ENCODE measurements at places on chromosomes 11 and 22.

- no peak for DNase-seq
Measured at GRCh38 chr11:112249871-112250610, 10.6 kb downstream of the PLET1 start.

- DNase-seq, result no peak
Measured at GRCh38 chr11:34114471-34114870, 9.0 kb downstream of the NAT10 start.

GRCh38 chr11:120792306-120792705, 231.6 kb upstream of the TBCEL start:
- DNase-seq, result no peak

DNA sequence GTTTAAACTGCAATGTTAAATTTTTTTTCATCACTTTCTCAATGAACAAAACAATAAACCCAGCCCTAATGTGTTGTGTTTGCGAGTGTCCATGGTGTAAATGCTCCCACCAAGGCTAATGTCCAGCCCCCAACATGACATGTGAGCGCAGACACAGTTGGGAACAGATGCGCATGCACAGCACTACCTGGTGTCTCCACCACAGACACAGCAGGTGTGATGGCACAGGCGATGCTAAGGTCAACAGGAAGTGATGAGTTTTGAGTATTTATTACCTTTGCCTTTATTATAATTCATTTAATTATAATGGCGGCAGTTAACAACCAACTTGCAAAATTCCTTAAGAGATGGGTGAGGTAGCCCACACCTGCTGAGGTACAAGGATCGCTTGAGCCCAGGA, 42.9 kb downstream of the MICAL3 start:
- no peak for DNase-seq

DNA sequence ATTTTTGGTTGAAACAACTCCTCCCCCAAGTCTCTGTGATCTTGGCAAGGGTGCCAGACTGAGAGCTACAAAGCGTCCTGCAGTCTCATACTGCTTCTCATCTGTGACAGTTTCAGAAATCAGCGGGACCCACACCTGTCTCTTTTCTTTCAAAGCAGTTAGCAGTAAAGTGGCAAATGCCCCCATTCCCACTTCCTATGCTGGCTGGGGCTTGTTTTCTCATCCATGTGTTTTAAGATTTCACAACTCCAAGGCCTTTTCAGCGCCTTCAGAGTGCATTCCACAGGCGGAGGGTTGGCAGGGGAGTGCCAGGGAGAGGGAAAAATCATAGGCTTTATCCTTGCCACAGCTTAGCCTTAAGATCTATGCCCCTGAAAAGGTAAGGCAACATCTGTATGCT, 493.5 kb downstream of the OPCML start:
- DNase-seq, result no peak

DNA sequence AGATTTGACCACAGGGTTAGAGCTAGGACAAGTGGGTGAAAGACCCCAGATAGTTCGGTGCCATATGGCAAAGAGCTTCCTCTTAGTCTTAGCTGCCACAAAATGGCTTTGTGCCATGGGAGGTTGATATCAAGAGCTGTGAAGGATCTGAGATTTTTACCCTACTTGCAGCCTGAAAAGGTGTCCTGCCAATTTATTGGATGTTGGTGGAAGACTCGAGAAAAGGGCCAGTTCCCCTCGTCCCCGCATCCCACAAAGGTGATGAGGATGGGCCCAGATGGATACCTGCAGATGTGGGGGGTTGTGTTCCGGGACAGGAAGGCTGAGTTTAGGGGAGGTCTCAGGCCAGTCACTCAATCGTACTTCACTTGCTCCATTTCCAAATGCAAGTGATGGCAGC, 27.2 kb downstream of the YDJC start:
- DNase-seq, result no peak

DNA sequence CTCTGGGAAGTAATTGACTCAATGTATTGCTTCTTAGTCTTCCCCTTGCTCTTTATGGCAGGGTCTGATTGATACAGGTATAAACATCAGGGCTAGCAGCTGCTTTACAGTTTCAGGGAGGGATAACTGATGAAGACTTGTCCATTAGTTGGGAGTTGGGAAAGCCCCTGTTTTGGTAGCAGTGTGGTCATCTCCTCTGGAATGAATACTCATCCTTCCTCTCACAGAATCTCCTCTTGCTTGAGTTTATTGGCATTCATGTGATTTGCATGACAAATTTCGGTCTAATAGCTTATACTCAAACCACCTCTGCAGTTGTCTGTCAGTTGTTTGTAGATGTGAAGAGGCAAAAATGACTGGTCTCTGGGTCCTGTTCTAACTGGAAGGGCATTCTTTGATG, 79.7 kb downstream of the FAT3 start:
- DNase-seq, result no peak

DNA sequence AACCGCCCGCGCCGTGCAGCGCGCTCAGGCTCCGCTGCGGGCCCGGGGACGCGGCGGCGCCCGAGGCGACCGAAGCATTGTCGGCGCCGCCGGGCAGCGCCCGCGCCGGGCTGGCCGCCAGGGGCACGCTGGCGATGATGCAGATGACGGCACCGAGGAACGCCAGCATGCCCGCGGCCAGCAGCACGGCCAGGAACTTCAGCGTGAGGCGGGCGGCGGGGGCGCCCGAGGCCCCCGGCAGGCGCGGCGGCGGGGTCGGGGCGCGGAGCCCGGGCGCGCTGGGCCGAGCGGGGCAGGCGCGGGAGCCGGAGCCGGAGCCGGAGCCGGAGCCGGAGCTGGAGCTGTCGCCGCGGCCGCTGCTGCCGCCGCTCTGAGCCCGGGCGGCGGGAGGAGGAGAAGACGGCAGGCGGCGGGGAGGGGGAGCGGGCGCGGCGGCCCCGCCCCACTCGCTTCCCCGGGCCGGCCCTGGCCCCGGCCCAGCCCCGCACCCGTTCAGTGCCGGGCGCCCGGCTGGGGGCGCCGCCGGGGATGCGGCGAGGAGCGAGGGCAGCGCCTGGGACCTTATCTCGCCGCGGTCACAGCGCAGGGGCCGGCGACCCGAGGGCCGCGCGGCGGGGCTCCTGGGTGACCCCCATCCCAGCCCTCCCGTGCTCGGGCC, at the start of gene NPTXR:
Gene NPTXR, minus strand, starts transcription at position 372 of the 658 bp plus-strand sequence.
- DNase-seq, result peak; percentile 83

DNA sequence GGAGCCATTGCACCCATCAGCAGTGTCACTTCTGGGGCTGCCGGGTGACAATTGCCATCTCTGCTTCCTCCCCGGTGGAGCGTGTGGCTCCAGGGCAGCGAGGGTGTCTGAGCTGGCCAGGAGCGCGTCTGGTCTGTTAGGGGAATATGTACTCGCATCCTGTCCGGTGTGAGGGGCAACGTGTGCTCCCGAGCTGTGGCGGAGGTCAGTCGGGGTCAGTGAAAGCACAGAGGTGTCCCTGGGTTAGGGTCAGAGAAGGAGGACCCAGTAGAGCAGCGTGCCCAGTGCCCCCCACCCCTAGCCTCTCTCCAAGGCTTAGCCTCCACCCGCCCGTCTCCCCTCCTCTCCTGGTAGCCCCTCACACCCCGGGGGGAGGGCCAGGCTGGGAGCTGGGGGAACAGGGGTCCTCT, 1.5 kb downstream of the CLCF1 start:
- peak; percentile 58 for DNase-seq
